Astrocyte of the spinal cord (primary cell): ENCODE measurements at places on chromosomes 11 and 22.

GRCh38 chr11:19571906-19572305 is 140.7 kb upstream of the NAV2 start:
- no peak for DNase-seq

DNA sequence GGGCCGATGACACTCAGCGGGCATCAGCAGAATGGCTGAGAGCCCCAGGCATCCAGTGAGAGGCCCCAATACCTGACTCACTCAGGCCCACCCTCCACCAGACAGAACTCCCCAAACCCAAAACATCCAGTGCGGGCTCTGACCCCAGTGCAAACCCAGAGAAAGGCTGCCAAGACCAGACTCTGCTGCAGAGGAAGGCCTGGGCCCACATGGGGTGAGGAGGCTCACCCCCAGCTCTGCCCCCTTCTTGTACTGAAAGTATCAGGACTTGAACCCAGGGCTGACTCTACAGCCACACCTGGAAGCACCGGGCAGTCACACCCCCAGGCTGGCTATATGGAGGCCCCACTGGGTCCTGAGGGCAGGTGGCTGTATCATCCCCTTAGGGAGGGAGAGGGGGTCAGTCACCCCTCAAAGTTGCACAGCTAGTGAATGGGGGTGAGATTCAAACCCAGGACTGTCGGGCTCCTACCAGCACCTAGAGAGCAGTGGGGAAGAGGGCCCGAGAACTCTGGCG is 49.3 kb downstream of the IGLL1 start:
- DNase-seq, result no peak

DNA sequence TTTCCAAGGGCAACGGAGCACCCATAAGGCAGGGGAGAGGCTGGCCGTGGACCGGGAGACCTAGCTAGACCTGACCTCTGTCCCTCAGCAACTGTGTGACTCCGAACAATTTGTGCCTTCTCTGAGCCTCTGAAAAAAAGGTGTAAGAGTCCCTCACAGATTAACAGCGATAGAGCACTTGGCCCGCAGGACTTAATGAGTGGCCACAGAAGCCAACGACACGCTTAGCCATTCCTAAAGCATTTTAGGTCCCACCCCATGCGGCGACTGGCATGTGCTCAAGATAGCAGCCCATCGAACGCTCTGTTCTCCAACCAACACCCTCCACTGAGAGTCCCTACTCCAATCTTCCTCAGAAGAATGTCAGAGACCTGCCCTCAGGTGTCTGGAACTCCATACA is 1.5 kb downstream of the SULT4A1 start:
- no peak for DNase-seq

GRCh38 chr11:134517115-134517514 is 105.1 kb upstream of the B3GAT1 start:
- no peak for DNase-seq

DNA sequence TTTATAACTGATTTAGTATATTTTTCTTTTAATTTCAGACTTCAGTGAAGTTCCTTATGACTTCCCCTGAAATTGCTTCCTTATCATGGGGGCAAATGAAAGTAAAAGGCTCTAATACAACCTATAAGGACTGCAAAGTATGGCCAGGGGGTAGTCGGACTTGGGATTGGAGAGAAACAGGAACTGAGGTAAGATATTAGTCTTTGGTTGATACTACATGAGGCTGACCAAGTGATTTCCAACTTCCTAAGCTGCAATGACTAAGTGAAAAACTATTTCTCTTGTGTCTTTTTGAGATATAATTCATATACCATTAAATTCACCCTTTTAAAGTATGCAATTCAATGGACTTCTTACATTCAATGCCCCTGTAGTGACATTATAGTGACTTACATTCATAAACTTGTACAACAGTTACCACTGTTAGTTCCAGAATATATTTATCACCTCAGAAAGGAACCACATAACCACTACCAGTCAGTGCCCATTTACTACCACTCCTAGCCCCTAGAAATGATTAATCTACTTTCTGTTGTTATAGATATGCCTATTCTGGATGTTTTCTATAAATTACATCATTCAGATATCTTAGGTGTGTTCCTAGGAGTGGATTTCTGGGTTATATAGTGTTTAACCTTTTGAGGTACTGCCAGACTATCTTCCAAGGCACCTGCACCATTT is 21.6 kb downstream of the AAMDC start:
- no peak for DNase-seq
